ENCODE measurements at places on chromosomes 5 and 9.

- no peak for DNase-seq
Observed at GRCh38 chr5:92729088-92729487, 851.9 kb downstream of the NR2F1-AS1 start.

GRCh38 chr5:93107141-93107540 lies 473.9 kb downstream of the NR2F1-AS1 start:
- DNase-seq = peak; percentile 76

DNA sequence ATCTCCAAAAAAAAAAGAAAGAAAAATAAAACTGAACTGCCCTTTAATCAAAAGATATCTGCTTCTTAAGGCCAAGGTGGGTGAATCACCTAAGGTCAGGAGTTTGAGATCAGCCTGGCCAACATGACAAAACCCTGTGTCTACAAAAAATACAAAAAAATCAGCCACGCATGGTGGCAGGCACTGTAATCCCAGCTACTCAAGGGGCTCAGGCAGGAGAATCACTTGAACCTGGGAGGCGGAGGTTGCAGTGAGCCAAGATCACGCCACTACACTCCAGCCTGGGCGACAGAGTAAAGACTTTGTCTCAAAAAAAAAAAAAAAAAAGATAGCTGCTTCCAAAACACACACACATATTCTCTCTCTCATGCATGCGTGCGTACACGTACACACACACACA lies 17.8 kb downstream of the SCAI start:
- DNase-seq = no peak

GRCh38 chr5:7494481-7495130 lies 98.7 kb downstream of the ADCY2 start:
- no peak for DNase-seq

DNA sequence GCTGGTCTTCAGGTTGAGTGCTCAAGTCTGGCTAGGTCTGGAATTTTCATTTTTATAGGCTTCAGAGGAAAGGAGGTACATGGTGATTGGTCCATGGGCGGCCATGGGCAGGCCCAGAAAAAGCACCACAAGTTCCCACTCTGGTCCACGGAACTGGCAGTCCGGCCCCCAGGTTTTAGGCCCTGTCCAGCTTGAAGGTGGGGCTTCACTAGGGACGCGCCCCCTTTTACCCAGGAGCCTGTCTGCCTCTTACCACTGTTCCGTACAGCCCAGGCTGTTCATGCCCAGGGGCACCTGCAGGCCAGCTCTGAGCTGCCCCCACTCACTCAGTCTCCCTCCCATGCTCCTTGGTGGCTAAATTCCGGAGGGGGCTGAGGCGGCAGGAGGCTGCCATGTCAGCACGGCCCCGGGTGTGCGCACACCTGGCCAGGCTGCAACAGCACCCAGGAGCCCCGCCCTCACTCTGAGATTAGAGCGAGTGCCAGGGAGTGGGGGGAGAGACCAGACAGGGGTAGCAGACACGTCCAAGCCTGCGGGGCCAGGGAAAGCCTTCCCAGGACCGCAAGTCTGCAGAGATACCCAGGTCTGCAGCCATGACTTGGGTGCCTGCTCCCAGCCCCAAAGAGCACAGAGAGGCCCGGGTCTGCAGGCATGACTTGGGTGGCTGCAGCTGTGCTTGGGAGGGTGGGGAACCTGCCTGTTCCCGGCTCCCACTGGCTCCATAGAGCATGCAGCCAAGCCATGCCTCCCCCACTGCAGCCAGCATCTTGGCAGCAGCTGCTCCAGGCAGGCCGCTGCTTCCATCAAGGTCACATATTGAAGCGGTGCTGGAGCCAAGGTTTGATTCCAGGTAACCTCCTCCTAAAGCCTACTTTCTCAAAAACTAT lies 390.2 kb upstream of the SGCD start:
- DNase-seq = no peak

GRCh38 chr5:42591015-42591414 lies 165.6 kb upstream of the CCDC152 start:
- peak; percentile 89 for DNase-seq

- no peak for DNase-seq
Observed at GRCh38 chr5:121378046-121378445, 473.6 kb upstream of the FTMT start.

DNA sequence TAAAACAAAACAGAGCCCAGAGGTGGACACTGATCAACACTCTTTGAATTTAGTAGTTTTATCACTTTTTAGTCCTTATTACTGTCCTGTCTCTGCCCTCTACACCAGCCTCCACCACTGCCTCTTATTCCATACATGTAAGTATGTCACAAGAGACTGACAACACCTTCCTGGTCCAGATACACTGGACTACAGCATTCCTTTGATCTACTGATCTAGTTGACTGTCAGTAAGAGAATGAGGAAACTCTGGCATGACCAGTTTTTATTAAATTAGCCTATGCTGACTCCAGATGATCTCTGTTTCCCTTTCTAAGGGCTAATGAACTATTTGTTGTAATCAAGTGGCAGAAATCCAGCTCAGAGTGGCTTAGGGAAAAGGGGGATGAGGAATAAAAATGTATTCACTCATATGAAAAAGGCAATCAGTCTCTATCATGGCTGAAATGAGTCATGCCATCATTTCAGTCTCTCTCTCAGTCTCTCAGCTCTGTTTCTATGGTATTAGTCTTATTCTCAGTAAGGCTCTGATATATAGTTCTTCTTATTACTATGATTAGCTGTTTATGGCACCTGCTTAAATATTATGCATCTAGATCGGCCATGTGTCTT lies 5.5 kb downstream of the ARHGEF37 start:
- no peak for DNase-seq

GRCh38 chr5:146667633-146668272 lies 151.8 kb upstream of the GPR151 start:
- DNase-seq = peak; percentile 65
